ENCODE measurements at places on chromosomes 4 and X.

- no peak for DNase-seq
Observed at GRCh38 chr4:87758270-87758669, 41.1 kb upstream of the IBSP start.

GRCh38 chr4:150224896-150225591, 146.8 kb downstream of the DCLK2 start:
- DNase-seq, result no peak

GRCh38 chrX:21723084-21723483, 34.8 kb downstream of the SMPX start:
- DNase-seq, result no peak

DNA sequence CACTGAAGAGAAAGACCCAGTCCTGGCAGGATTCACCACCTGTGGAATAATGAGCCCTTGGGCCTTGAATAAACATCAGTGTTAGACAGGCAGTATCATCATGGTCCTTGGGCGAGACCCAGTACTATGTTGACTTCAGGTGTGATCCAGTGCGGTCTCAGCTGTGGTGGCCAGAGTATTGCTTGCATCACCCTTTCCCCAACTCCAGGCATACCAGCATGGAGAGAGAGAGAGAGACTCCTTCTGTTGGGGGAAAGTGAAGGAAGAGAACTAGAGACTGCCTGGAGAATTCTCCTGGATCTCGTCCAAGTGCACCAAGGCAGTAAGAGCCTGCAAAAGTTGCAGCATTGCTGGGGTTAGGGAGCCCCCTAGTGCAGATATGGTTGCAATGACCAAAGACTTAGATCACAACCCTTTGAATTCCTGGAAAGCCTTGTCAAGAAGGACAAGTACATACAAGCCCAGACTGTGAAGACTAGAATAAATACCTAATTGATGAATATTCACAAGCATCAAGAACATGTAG, 61.1 kb upstream of the VAMP7 start:
- DNase-seq, result peak; percentile 22

DNA sequence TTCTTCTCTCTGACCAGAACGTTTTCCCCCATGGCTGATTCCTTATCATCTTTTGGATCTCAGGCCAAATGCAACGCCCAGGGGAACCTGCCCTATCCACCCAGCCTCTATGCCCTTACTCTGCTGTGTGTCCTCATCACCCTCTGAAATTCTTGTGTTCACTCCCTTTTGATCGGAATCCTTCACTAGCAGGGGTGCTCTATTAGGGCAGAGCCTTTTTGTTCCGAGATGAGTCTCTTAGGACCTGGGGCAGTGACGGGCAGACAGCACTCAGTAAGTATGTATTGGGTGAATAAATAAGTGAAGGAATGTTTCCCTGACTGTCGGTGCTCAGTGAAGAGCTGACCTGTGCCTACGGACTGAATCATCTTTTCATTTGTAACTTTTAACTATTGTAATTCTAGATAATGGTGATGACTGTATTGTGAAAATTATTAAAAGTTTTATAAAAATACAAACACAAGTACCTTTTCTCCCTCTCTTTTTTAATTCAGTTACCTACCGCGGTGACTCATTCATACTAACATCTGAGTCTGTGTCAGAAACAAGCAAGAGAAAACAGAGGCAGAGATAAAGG, 4.8 kb upstream of the TENM3 start:
- DNase-seq, result no peak

- no peak for DNase-seq
Observed at GRCh38 chrX:143800150-143800549, 79.6 kb upstream of the SPANXN2 start.

DNA sequence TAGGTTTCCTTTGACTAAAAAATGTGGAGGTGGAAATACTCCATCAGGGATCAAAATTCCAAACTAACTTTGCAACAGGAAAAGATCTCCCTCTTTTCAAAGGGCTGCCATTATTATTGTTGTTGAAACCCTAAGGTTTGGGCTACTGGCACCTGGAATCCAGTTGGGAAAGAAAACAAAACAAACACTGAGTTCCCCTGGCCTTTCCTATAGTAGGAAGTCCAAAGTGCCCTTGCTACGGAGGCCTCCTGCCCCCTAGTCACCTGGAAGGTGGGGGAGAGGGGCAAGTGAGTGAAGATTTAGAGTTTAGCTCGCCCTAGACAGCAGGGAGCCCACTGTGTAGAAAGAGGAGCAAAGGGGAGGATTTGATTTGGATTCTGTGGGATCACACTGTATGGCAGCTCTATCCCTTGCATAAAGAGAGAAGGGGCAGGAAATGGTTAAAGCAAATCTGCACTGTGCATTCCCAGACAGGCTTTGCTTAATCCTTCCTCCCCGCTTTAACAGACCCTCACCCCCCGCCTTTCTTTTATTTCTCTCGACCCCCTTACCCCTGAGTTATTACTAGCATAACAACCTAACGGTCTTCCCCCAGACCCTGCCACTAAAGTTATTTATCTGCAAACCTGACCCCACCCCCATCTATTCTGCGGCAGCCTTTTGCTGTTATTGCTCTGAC, 627 bp upstream of the FAT4 start:
- no peak for DNase-seq

- no peak for DNase-seq
Observed at GRCh38 chr4:44662623-44663005, 11.2 kb upstream of the YIPF7 start.

DNA sequence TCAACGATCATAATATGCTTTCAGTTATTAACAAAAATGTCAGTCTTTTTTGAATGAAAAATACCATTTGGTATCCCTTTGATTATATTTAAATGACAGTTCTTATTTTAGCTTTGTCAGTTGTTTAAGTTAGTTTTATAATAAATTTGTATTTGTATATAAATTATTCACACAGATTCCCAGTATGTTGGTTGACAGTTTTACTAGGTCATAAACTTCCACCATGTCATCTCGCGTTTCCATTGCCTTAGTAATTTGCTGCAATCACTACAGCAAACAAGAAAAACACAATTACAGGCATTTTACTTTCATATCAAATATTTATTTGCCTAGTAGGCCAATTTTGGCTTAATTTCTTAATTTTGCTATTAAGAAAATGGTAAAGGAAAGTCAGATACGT, 109.6 kb upstream of the ANK2 start:
- DNase-seq, result no peak

GRCh38 chrX:114903618-114904017, 113.8 kb downstream of the IL13RA2 start:
- DNase-seq, result no peak

DNA sequence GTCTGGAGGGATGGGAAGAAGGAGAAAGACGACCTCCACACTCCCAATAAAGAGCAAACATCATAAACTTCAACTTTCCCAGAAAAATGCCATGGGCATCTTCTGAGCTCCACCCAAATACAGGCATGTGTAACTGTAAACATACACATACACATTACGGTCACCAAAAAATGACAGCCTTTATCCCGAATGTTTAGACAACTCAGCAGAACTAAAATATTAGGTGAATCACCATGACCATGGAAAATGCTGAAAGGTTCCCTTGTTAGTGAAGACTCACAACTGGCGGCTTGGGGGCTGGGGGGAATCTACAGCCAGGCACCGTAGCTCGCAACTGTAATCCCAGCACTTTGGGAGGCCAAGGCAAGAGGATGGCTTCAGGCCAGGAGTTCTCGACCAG, 33.0 kb downstream of the PRKX start:
- DNase-seq, result no peak

- no peak for DNase-seq
Observed at GRCh38 chr4:124431653-124432192, 280.8 kb downstream of the ANKRD50 start.
